ENCODE measurements at places on chromosomes 4 and X.
A peak's percentile ranks its signal among the peaks of the same experiment; 100 is the strongest.

DNA sequence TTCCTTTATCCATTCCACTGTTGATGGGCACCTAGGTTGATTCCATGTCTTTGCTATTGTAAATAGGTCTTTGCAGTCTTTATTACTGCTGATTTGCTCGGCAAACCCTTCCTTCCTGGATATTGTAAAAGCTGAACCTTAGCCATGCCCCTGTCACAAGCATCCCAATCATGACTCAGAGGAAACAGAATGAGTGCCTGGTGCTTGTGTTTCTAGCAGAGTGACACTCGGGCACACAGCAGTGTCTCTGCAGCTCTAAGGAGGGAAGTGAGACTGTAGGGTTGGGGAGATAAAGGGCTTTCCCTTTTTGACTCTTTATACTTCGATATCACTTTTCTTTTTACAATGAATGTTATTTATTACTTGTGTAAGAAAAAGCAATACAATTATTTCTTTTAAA lies 83.3 kb downstream of the AKAP4 start:
- DNase-seq, result no peak

DNA sequence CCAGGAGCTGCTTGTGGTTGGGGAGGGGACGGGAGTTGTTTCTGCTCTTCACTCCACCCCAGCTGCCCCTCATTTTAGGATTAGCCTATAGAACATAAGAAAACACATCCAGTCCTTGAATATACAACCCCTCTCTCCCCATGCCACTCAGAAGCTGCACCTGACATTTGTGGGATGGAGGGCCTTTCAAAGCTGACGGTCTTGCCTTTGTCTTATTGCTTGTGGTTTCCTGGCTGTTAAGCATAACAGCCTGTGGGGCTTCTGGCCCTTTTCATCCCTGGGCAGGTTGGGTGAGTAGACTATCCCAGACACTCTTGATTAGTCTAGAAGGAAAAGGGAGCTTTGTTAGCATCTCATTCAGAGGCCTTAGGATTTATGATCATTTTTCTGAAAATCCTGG lies 407.6 kb upstream of the BOD1L1 start:
- DNase-seq, result no peak

- no peak for DNase-seq
Observed at GRCh38 chr4:7924163-7924562, 15.5 kb downstream of the AFAP1 start.

GRCh38 chrX:46750889-46751288 lies 8.0 kb downstream of the SLC9A7 start:
- no peak for DNase-seq

DNA sequence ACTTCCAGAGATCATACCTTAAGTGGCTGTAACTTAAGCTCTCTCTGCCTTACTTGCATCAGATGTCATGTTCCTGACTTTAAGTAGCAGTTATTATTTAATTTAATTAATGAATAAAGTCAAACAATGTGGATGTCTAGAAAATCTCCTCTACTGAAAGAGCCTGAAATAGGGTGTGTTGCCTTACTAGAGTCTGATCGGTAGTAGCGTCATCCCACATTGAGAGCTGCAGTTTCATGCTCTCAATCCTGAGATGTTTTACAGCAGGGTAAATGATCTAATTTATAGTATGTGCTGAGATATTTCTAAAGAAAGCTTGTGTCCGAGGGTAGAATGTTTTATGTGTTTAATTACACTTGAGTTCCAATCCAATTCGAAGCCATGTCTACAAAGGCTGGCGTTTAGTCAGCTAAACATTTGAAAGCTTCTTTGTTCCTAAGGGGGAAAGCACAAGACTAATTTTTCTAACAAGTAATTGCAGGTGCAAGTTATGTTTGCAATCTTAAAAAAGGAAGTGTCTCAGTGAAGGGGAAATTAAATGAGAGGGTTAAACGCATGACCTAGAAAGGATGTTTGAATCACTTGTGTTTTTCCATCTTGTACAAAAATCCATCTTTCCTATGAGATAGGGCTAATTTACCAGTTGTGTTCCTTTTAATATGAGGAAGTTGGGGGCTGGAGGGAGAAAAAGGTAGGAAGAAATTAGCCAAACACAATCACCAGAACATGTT lies 391.0 kb upstream of the MAGEB2 start:
- no peak for DNase-seq

GRCh38 chrX:115894087-115894486 lies 276.5 kb upstream of the AGTR2 start:
- peak; percentile 15 for DNase-seq

- peak; percentile 63 for DNase-seq
Observed at GRCh38 chr4:71130827-71131603, 137.6 kb downstream of the DCK start.
